HCT116 (cell line): ENCODE measurements at places on chromosomes 4 and X.

GRCh38 chr4:168272488-168272887 lies 46.1 kb downstream of the DDX60 start:
- H3K4me1 ChIP-seq = peaks cover 5% of the 10 kb centered on the region; the same call in 1 of the 2 replicates
- no peak overlapping the region for H3K27ac ChIP-seq
- DNase-seq = no peak
- H3K4me3 ChIP-seq = no peak overlapping the region

- peaks cover 78% of the 10 kb centered on the region for H3K36me3 ChIP-seq
- no peak overlapping the region for H3K27ac ChIP-seq
- H3K27me3 ChIP-seq = no peaks in the 10 kb centered on the region
- no peak overlapping the region for H3K4me3 ChIP-seq
- H3K4me1 ChIP-seq = no peaks in the 10 kb centered on the region
Measured at GRCh38 chr4:11407551-11407950, 21.1 kb downstream of the HS3ST1 start.

GRCh38 chr4:57504139-57504538 lies 394.0 kb upstream of the IGFBP7 start:
- no peaks in the 10 kb centered on the region for H3K4me1 ChIP-seq
- DNase-seq = no peak
- H3K36me3 ChIP-seq = no peaks in the 10 kb centered on the region
- no peak overlapping the region for H3K4me3 ChIP-seq
- no peak overlapping the region for H3K27ac ChIP-seq
- no peaks in the 10 kb centered on the region for H3K27me3 ChIP-seq

- H3K27me3 ChIP-seq = no peaks in the 10 kb centered on the region
- no peak for DNase-seq
Measured at GRCh38 chrX:13697455-13697854, 8.5 kb downstream of the RAB9A start.

DNA sequence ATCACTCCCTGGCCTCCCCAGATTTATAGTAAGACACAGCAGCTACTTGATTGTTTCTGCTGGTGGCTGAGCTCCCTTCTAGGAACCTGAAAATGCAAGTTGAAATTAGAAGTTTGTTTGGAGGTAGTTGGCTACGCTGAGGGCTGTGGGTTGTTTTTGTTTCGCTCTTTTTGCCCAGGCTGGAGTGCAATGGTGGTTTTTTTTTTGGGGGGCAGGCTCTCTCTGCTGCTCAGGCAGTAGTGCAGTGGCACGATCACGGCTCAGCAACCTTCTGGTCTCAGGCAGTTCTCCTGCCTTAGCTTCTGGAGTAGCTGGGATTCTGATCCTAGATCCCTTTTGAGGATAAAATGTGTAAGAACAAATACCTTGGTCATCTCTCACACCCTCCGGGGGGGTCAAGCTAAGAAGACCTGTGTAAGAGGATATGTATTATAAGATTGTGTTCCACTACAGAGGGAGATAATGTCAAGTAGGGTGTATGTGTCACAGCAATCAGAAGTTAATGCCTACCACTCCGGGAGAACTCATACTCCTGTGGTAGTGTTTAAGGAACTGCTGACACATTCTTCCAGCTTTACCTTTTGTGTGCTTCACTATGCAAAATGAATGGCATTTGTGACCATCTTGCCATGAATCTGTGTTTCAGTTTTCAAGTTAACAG lies 9.7 kb downstream of the JADE1 start:
- H3K27ac ChIP-seq = no peak overlapping the region
- no peaks in the 10 kb centered on the region for H3K36me3 ChIP-seq
- DNase-seq = no peak

- no peak overlapping the region for H3K4me3 ChIP-seq
- H3K27ac ChIP-seq = no peak overlapping the region
- H3K4me1 ChIP-seq = peaks cover 10% of the 10 kb centered on the region
- H3K36me3 ChIP-seq = no peaks in the 10 kb centered on the region
- H3K27me3 ChIP-seq = no peaks in the 10 kb centered on the region
Measured at GRCh38 chrX:107573016-107573415, 55.3 kb upstream of the PRPS1 start.

DNA sequence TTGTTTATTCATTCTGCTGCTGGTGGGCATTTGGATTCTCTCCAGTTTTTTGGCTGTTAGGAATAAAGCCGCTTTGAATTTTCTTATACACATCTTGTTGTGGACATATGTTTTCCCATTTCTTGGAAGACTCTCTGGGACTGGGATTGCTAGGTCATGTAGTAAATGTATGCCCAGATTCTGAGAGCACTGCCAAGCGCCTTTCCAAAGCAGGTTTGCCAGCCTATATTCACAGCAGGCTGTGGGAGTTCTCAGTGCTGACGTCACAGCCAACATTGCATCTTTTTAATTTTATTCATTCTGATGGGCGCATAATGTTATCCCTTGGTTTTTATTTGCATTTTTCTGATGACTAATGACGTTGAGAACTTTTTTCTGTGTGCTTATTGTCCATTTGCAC lies 24.1 kb downstream of the TMEM271 start:
- DNase-seq = no peak
- no peak overlapping the region for H3K4me3 ChIP-seq
- no peaks in the 10 kb centered on the region for H3K27me3 ChIP-seq

DNA sequence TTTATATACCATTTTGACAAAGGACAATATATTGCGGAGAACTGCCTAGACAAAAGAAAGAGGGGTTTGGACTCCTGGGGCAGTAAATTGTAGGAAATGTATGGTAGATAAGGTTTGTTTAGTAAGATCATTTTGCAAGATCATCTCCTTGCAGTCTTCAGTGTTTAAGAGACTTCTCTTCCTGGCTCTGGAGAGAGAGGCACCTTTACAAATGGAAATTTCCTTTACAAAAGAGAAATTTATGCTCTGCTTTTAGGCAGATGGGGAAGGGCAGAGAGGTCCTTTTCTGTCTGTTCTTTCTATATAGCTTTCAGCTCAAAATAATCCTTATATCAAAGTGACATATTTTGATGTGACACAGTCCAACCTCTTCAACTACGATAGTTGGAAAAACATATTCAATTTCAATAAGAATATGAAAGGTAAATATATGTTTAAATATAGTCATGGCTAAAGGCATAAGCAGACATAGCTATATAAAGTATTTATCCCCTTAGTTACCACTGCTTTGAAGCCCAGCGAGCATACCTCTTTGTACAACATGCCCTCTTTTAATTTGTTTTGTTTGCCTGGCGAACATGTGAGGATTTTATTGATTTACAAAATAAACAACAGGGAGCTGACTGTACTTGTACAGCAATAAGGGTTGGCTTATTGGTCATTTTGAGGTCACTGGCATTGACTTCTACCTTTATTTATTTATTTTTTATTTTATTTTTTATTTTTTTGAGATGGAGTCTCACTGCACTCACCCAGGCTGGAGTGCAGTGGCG lies 65.2 kb downstream of the TRIM2 start:
- H3K4me1 ChIP-seq = no peaks in the 10 kb centered on the region
- no peak overlapping the region for H3K4me3 ChIP-seq
- DNase-seq = no peak
- no peaks in the 10 kb centered on the region for H3K27me3 ChIP-seq
- no peak overlapping the region for H3K27ac ChIP-seq

- H3K4me3 ChIP-seq = no peak overlapping the region
- no peak overlapping the region for H3K27ac ChIP-seq
- H3K27me3 ChIP-seq = 0 out of 2 replicates have a peak, but pooled peaks cover 5% of the 10 kb centered on the region
Measured at GRCh38 chr4:121070274-121070673, 2.1 kb downstream of the NDNF start.

DNA sequence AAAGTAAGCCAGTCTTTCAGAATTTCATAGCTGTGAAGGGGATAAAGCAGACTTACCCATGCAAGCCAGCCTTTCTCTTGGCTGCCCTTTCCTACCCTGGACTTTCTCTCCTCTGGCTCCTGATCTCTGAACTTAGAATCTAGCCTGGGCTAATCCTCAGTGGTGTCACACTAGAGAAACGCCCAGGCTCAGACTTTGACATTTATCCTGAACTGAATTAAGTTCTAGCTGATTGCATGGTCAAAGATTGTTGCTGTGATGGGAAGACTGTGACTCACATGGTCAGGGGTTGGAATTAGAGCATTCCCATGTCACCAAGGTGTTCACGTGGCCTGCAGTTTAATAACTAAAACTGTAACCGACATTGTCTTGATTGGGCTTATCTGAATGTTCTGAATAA lies 469.5 kb upstream of the FAT1 start:
- no peaks in the 10 kb centered on the region for H3K36me3 ChIP-seq
- no peak for DNase-seq
- no peaks in the 10 kb centered on the region for H3K4me1 ChIP-seq
- H3K4me3 ChIP-seq = no peak overlapping the region
- no peak overlapping the region for H3K27ac ChIP-seq

DNA sequence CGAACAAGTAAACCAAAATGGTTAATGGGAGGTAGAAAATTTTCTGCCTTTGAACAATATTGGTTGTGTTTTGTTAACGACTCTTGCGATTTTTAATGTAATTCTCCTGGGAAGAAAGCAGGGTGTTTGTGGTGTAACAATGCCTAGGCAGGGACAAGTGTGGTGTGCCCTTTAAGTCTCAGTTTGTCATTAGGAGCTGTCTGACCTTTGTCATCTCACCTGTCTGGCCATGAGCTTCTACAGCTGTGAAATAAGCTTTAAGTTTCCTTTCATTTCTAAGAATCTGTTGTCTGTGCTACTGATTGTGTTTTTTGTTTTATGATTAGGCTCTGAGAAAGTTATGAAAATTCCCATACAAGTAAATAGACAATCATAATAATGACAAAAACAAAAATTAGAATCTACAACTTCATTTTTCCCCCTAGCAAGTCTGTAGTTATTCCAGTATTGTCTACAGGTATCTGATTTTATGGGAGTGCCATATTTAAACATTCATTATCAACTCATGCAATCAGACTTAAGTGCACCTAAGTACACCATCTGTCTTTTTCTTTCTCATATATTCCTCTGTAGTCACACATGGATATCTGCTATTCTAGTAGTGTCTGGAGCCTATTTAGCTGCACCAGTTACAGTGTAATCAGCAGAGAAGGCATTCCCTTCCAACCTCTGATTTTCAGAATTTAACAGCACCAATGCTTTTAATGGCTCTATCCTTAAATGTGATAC lies 203.5 kb downstream of the PPARGC1A start:
- DNase-seq = no peak
- no peaks in the 10 kb centered on the region for H3K36me3 ChIP-seq
- H3K4me1 ChIP-seq = no peaks in the 10 kb centered on the region
- H3K27ac ChIP-seq = no peak overlapping the region
- H3K4me3 ChIP-seq = no peak overlapping the region

DNA sequence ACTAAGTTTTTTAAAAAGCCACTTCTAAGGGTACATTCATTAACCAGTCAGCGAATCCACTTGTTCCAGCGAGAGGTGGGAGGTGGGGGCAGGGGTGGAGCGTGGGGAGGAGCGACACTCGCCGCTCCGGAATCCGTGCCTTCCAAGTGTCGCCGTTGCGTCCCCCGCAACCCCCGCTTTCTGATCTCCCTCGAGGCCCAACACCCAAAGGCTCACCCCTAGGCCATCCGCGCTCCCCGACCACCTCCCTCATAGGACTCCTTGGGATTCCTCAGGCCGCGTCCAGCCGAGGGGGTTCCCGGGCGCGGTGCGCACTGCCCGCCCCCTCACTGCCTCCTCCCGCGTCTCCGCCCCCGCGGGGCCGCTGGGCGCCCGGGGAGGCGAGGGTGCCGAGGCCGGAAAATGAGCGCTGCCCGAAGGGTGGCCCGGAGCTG lies 108.1 kb upstream of the STOX2 start:
- peak overlapping the region; percentile 50; the same call in 1 of the 2 replicates for H3K27ac ChIP-seq
- H3K4me3 ChIP-seq = peak overlapping the region; percentile 61
- H3K36me3 ChIP-seq = no peaks in the 10 kb centered on the region
- H3K27me3 ChIP-seq = no peaks in the 10 kb centered on the region
- no peaks in the 10 kb centered on the region for H3K4me1 ChIP-seq
- no peak for DNase-seq

GRCh38 chr4:10762561-10762960 lies 78.0 kb upstream of the CLNK start:
- H3K27me3 ChIP-seq = no peaks in the 10 kb centered on the region
- no peaks in the 10 kb centered on the region for H3K36me3 ChIP-seq
- no peak for DNase-seq
- no peaks in the 10 kb centered on the region; the same call in 1 of the 2 replicates for H3K4me1 ChIP-seq

GRCh38 chr4:144355811-144356757 lies 215.6 kb upstream of the GYPA start:
- peak; percentile 67 for DNase-seq
- peak overlapping the region; percentile 5; the same call in 1 of the 2 replicates for H3K4me3 ChIP-seq
- H3K27me3 ChIP-seq = peaks cover 55% of the 10 kb centered on the region
- H3K36me3 ChIP-seq = no peaks in the 10 kb centered on the region
- H3K27ac ChIP-seq = no peak overlapping the region

DNA sequence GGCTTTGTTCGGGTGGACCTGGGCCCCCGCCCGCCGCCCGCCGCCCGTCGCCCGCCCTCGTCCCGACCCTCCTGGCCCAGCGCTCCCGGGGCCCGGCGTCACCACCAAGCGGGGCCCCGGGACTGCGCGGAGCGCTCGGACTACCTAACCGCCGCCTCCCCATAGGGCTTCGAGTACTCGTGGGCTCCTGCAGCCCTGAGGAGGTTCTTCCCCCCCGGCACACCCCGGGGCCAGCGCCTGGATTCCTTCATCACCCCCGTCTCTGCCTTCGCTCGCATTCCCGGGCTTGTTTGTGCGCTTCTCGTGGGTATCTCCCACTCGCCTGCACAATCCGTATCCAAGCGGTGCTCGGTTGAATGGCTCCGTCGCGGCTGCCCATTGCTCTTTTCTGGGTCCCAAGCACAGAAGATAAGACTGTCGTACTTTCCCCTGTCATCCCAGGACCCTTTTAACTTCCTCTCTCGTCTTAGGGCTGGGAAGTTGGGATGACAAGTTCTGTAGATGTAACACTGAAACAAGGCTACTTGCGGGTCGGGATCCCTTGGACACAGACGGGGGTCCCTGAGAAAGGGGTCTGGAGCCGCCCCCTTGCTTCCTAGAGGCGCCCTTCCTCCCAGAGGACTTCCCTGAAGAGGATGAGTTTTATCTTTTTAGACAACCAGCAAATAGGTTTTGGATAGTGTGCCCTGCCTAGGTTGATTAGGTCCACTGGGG lies 565 bp downstream of the MOB1B start:
- peak overlapping the region; percentile 35; the same call in 1 of the 2 replicates for H3K27ac ChIP-seq
- no peak for DNase-seq
- H3K4me1 ChIP-seq = peaks cover 16% of the 10 kb centered on the region
- peak overlapping the region; percentile 78 for H3K4me3 ChIP-seq
- H3K36me3 ChIP-seq = peaks cover 7% of the 10 kb centered on the region; the same call in 1 of the 2 replicates

DNA sequence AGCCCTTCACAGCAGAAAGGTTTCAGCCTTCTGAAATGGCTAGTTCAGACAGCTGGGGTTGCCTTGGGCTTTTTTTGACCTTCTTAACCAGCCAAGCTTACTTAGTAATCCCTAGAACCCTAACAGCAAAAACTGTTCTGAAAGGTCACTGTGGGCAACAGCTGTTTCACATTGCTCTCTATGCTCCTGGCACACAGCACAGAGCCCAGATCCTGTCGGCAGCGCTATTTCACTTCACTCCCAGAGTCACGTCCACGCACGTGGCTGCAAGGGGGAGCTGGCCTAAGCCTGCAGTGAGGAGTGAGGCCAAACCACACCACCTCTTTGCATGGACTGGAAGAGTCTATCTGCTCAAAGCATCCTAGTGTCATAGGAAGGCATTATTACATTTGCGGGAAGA lies 32.0 kb upstream of the STS start:
- H3K36me3 ChIP-seq = no peaks in the 10 kb centered on the region
- H3K27ac ChIP-seq = no peak overlapping the region
- no peaks in the 10 kb centered on the region for H3K27me3 ChIP-seq
- no peak for DNase-seq

GRCh38 chr4:8391071-8391470 lies 49.5 kb downstream of the ACOX3 start:
- H3K27ac ChIP-seq = no peak overlapping the region
- no peaks in the 10 kb centered on the region for H3K27me3 ChIP-seq
- no peak overlapping the region for H3K4me3 ChIP-seq
- H3K4me1 ChIP-seq = peaks cover 13% of the 10 kb centered on the region
- no peak for DNase-seq

GRCh38 chrX:103415068-103415467 lies 38.7 kb downstream of the BEX3 start:
- H3K4me3 ChIP-seq = no peak overlapping the region
- no peak overlapping the region for H3K27ac ChIP-seq
- H3K4me1 ChIP-seq = no peaks in the 10 kb centered on the region
